ENCODE measurements at places on chromosomes 5 and 9. TPM values are rescaled to one million over a fixed set of nuclear protein-coding genes. Genes with fewer than 3 reads are reported as not detected.

The IFNB1 gene
- not detected for polyA plus RNA-seq

The SLC34A1 gene
- not detected for polyA plus RNA-seq

The PITX1 gene
- 0.35 TPM for polyA plus RNA-seq

The PCDHGB4 gene
- 9.9 TPM for polyA plus RNA-seq

The DMRT2 gene
- not detected for polyA plus RNA-seq

The ROR2 gene
- polyA plus RNA-seq, result 21.5 TPM

The GMCL2 gene
- not detected for polyA plus RNA-seq

The NFIB gene
- polyA plus RNA-seq, result 5.7 TPM

The IL9 gene
- not detected for polyA plus RNA-seq

The SWI5 gene
- polyA plus RNA-seq, result 58.2 TPM

The PCDHA6 gene
- polyA plus RNA-seq, result 7.7 TPM

The SPAG8 gene
- polyA plus RNA-seq, result 4.2 TPM

The CCDC183 gene
- 43.1 TPM for polyA plus RNA-seq

The ENTPD8 gene
- 0.15 TPM for polyA plus RNA-seq

All from cardiac muscle cell (in vitro differentiated cells and primary cell).